NCI-H1048 (cell line): ENCODE measurements at places on chromosomes 5 and 9.

DNA sequence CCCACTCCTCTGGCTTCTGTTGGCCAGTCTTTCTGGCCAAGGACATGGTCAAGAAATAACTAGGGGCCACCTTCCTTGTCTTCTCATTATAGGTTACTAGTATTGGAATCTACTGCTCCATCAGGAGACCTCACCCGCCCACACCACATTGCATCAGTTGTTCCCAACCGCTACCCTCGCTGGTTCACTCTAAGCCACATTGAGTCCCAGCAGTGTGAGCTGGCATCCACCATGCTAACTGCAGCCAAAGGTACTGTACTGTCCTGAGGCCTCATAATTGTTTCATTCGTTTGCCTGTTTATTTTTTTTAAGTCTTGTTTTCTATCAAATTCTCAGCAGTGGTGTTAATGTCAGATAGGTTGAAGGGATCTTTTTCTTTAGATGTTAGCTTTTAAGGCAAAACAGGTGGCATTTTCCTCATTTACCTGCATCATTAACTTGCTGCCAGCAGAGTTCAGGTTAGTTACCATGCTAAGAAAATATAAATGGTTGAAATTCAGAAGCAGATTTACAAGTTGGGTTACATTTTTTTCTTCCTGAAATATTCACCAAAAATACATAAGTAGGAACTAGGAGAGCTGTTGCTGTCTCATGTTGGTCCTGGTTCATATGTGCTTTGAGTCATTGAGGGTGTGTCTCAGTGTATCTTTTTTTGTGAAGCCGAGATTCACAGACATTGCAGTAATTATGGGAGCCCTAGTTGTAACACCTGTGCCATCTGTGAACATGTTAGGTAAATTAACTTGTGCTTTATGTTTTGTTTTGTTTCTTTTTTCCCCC is 206.9 kb downstream of the ZSWIM6 start:
- DNase-seq, result no peak

- no peak for DNase-seq
Measured at GRCh38 chr5:55724281-55724680, 12.2 kb upstream of the SLC38A9 start.

- DNase-seq, result no peak
Measured at GRCh38 chr5:106028314-106028713, 1642.4 kb downstream of the EFNA5 start.

DNA sequence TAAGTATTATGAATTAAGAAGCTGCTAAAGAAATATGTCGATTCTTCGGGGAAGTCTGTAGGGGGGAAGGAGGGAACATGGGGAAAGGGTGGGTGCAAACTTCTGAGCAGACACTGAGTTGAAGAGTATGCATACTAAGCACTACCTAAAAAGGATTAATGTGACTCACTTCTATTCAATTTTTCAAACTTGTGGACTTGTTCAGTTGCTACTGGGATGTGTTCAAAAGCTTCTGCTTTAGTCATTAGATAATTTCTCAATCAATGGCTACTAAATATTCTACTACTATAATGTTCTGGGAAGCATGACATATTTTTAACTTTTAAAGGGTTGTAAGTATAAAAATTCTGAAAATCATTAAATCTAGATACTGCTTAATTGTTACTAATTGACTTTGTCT is 109.7 kb upstream of the FER start:
- no peak for DNase-seq

DNA sequence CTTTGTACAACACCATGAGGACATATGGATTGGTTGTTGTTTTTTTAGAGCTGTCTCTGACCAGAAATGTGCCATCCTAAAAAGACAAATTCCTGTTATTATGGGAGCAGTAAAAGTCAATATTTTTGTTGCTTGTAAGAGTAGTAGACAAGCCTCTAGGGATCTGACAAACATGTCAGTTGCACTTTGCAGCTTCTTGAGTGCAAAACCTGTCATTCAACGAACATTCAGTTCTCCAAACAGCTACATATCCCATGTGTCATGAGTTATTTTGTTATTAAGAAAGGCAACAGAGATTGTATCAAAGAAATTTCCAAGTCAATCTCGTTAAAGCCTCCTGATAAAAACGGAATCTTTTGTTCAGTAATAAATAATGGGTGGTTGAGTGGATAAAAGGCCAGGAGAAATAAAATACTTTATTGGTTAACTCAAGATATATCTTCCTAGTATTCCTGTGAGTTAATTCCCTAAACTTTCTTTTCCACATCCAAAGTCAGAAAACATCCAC is 18.1 kb downstream of the C5orf58 start:
- no peak for DNase-seq

- DNase-seq, result no peak
Measured at GRCh38 chr9:78557540-78557939, 260.6 kb downstream of the PSAT1 start.

DNA sequence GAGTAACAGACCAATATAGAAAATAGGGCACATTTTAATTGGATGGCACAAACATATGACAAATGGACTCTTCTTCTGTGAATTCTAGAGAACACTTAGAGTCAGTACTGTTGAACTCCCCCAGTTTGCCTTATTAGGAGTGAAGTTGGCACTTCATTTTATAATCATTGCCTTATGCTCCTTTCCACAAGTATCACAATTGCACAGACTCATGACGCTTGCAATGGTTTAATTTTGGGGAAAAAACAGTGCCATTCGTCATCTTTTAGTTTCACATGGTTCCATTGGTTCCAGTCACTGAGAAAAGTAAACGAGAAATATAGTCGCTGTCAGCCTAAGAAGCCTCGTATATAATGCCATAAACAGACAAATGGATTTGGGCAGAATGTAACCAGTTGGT is 71.2 kb downstream of the LURAP1L start:
- no peak for DNase-seq

GRCh38 chr5:131206772-131207171 is 36.0 kb downstream of the LYRM7 start:
- no peak for DNase-seq

DNA sequence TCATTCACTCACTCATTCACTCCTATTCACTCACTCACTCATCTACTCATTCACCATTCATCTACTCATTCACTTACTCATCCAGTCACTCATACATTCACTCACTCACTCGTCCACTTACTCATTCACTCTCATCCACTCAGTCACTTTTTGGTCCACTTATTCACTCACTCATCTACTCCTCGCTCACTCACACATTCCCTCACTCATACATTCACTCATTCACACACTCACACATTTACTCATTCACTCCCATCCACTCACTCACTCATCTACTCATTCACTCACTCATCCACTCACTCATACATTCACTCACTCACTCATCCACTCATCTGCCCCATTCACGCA is 27.7 kb downstream of the WNK2 start:
- no peak for DNase-seq

DNA sequence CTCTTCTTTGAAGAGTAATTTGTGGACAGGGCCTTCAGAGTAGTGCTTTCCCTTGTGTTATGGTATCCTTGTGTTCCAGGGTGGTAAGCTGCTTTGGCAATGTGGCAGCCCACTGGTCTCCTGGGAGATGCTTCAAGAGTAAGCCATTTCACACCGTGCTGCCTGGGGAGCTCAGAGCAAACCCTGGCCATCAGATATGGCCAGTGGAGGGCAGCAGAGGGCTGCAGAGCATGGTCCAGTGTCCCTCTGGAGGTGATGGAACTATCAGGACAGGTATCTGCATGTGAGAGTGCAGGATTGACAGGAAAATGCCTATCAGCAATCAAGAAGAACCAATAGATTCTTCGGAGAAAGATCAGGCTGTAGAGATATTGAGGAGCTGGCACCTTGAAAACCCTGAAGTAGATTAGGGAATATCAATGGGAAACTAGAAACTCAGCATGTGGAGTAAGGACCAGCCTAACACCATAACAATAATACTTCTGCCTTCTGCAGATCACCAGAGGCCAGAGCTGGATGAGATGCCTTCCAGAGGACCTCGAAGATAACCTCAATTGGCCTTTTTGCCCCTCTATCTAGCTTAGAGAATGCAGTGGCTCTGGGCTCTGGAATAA is 90.8 kb downstream of the PLPPR1 start:
- DNase-seq, result no peak

- DNase-seq, result no peak
Measured at GRCh38 chr9:72533322-72533721, 11.9 kb downstream of the TMC1 start.

DNA sequence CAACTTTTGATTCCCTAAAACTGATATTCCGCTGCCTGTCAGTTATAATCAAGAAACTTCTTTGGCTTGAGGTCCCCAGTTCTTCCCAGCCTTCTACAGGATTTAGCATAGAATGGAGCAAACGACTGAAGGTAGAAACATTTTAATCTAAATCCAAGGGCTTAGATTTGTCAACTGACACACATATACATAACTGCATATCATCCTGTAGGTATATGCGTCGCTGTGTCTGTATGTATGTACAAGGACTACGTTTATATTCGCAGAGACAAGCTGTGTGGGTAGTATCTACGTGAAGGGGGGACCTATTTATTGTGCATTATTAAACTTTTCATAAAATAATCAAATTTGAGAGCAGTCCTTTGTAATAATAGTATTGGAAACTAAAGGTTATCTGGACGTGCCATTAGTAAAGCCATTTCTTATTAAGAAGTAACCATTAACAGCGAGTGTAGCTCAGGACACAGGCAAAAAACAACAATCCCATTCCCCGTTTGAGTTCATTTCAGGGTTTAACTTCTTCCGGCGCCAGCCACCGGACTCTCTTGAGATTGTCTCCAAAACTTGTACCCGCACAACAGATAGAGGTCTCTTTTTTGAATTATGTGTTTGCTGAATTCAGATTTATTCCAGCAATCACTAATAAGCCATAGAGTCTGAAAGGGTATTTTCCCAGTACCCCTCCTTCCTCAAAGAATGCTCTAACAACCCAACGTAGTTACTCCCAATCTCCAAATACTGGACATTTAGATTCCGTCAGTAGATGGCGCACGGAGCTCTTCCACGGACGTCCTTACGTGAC is 2.1 kb upstream of the MLLT3 start:
- no peak for DNase-seq

DNA sequence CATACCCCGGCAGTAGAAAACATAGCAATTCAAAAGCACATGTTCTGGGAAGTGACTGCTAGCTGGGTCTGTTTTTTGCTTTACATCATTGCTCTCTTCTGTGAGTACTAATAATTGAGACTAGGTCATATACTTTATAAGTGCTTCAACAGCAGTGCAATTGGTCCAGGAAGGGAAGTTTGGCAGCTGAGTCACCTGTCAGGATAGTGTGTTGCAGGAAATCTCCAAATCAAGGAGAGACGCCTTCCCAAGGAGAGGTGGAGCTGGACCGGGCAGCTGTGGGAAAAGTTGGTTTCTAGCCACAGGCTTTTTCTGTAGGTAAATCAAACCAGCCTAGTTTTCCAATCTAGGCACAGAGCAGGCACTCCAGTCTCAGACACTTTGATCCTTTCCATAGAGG is 330.1 kb downstream of the ENC1 start:
- no peak for DNase-seq

DNA sequence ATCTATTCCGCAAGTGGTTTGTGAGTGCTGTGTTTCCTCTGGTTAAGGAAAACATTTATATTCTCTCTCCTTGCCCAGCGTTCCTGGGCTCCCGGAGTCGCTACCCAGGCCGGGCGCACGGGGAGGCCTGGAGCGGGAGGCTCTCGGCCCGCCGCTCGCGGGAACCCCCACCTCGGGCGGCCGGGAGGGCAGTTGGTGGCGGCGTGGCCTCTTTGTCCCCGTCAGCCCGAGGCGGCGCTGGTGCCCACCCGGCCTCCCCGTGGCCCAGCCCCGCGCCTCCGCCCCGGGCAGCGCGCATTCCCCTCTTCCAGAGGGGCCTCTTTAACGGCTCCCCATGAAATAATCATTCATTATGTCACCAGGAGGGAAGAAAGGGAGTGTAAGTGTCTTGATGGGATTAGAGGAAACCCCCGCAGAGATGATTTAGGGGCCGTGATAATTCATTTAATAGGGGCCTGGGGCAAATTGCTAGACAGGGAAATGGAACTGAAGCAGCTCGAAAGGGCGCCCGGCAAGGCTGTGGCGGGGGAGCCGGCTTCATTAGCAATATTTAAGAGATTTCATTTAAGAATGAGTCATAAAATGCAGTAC is 181.9 kb upstream of the TBCA start:
- DNase-seq, result peak; percentile 19

- no peak for DNase-seq
Measured at GRCh38 chr5:128708841-128709240, 170.8 kb upstream of the FBN2 start.

- DNase-seq, result peak; percentile 52
Measured at GRCh38 chr9:81690251-81690851, 1.0 kb upstream of the TLE1 start.

DNA sequence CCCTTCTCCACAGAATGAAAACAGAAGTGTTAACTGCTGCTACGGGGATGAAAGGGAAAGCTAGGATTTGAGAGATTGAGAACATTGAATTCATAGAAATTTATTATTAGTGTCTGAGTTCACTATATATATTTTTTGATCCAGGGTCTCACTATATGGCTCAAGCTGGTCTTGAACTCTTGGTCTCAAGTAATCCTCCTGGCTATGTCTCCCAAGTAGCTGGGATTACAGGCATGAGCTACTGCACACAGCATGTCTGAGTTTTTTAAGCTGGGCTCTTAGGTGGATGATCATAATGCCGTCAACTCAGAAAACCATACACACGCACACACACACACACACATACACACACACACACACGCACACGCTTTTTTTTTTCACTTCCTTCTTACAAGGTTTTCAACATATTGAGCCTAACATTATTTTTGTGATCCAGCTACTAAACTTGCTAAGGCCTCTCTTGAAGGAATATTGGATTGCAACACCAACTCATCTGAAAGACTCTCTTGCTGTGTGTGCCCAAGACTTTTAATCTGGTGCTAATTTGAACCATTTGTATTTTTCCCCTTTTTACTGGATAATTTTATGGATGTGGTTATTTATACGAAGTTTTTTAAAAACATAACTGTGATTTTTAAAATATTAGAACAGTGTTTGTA is 1045.4 kb downstream of the DTWD2 start:
- no peak for DNase-seq
